ENCODE measurements at places on chromosomes 16 and 17.

DNA sequence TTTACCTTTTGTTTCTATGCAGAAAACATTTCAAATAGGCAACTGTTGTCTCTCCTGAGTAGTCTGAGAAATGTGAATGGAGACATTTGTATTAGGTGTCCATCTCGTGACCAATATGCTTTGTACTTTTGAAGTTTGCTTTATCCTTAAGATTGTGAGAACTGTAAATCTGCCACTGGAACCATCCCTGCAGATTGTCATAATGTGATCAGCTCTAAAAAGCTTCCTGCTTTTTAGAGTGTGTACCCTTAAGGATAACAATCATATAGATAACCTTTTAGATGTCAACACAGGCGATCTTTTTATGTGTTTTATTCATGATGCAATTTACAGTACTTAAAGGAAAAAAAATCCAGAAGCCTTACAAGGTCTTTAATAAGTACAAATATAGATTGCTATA lies 63.5 kb downstream of the PRKCA start:
- no peak for DNase-seq

GRCh38 chr16:69040144-69040909 lies 65.1 kb upstream of the HAS3 start:
- DNase-seq = no peak

DNA sequence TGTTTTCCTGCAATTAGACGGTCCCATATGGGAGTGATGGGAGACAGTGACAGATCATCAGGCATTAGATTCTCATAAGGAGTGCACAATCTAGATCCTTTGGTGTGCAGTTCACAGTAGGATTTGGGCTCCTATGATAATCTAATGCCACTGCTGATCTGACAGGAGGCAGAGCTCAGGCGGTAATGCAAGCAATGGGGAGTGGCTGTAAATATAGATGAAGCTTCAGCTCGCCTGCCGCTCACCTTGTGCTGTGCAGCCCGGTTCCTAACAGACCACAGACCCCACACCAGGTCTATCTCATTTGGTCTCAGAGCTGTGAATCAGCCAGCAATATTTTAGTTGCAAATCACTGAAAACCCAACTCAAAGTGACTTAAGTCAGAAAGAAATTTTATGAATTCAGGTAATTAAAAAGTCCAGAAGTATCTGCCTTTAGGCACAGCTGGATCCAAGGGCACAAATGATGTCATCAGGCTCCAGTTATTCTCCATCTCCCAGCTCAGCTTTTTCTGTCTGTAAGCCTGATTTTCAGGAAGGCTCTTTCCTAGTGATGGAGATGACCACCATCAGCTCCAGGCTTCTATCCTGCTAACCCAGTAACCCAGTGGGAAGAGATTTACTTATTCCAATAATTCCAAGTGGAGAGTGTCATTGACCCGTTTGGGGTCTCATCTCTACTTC lies 3.3 kb downstream of the CHP2 start:
- no peak for DNase-seq

DNA sequence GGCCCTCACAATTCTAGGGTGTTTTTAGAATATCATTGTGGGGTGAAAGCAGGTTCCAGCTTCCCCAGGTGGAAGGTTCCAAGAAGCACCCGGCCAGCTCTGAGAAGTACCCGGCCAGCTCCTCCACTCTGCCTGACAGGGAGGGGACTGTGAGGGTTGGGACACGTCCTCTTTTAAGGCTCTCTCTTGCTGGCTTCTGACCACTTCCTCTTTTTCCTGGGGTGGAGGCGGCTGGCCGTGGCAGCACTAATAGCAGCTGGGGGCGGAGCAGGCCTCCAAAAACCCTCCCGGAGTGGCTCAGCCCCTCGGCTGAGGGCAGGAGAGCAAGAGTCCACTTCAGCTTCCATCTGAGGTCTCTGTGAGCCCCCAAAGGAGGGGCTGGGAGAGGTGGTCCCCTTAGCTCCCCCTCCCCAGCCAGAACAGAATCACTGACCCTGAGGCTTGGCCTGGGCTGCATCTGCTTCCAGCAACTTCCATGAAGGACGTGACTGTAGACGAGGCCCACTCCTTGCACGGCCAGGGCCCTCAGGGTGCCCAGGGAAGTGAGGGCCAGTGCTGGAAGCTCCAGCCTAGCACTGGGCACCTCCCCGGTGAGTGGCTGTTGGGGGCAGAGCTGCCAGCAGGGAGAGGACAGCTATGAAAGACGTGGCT lies 26.7 kb upstream of the PLCG2 start:
- DNase-seq = no peak

DNA sequence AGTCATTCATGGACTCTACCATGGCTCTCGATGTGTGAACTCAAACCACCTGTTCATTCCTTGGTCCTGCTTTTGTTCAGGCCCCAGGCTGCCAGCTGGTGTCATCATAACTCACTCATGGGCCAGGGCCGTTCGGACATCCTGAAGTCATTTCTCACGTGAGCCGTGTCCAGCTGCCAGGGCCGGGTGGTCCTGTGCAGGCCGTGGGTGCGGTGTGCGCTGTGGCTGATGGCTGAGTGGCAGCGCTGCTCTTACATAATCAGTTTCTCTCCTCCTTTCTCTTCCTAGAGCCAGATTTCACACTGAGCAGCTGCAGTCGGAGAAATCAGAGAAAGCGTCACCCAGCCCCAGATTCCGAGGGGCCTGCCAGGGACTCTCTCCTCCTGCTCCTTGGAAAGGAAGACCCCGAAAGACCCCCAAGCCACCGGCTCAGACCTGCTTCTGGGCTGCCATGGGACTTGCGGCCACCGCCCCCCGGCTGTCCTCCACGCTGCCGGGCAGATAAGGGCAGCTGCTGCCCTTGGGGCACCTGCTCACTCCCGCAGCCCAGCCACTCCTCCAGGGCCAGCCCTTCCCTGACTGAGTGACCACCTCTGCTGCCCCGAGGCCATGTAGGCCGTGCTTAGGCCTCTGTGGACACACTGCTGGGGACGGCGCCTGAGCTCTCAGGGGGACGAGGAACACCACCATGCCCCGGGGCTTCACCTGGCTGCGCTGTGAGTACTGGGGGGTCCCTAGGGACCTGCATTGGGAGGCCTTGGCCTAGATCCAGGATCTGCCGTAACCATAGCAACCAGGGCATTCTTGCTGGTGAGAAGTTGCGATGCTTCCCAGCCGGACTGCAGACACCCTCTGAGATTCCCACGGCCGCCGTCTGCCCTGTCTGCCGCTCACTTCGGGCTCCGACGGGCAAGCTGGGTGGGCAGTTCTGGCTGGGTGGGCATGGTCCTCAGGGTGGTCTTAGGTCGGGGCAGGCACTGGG lies at the start of gene IL34:
Gene IL34, plus strand, starts transcription at position 300 of the 982 bp plus-strand sequence. Its CDS starts 389 bp downstream, at position 689.
- no peak for DNase-seq

DNA sequence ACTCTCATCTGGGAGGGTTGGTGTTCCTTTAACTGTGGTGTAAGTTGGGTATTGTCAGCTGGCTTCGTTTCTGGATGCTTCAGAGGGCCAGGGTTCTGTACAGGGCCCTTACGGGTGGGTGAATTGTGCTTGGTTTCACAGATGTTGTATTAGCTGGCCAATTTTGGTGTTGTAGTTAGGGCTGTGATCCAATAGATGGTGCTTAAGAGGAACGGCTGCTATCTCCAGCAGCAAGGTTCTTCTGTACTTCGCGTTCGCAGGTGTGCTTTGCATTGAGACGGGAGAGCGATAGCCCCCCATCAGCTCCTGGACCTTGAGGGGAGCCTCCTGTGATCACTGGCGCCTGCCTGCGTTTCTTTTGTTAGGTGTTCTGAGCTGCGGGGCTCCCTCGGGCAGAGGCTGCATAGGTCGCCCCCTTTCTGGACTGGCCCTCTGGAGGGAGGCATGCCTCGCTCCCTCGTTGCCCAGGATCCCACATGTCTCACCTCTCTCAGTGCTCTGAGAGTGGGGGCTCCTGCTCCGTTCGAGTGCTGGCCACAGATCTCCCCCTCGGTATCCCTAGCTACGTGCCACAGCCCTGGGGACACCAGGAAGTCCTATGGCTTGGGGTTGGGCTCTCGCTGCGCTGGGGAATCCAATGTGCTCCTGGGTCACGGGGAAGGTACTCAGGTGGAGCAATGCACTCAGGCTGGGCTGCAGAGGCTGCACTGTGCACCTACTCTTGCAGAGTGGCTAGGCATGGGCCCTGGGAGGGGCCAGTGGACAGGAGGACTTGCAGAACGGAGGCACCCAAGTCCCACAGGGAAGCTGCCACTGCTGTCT lies 837 bp upstream of the PRDM7 start:
- no peak for DNase-seq

- DNase-seq = no peak
These were observed 37.0 kb downstream of the MARF1 start for GRCh38 chr16:15605839-15606517.

DNA sequence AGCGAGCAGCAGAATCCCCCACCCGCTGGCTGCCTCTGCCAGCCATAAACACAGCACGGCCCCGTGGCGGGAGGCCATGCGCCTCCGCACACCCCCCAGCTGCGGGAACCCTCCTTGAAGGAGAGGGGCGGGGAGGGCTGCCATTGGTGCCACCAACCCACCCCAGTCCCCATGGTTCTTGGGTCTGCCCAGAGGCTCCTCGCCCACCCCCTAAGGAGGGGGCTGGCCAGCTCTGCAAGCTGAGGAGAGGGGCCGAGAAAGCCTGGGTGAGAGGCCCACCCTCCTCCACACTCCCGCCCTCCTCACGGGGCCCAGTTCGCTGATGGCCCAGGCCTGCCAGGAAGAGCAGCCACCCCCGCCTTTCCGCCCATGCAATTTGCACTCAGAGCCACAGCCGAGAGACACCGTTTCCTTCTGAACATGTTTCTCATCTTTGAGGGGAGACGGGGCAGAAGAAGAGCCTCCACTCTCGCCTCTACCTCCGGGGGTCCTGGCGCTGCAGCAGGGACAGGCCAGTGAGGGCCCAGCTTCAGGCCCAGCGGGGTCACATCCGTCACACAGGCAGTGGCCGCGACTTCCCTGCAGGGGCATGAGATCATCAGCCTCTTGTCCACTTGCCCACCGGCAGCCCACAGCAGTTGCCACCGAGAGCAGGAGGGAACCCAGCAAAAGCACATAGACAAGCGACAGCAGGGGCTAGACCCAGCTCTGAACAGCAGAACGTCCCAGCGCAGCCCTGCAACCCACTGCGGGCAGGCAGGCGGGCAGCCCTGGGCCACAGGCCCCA lies 23.0 kb downstream of the KATNB1 start:
- DNase-seq = no peak

- DNase-seq = no peak
These were observed 21.9 kb downstream of the KIF2B start for GRCh38 chr17:53844491-53845107.

GRCh38 chr16:87044829-87045228 lies 272.4 kb downstream of the C16orf95 start:
- DNase-seq = no peak

- DNase-seq = no peak
These were observed 40.1 kb downstream of the NLRC5 start for GRCh38 chr16:57029161-57030160.

DNA sequence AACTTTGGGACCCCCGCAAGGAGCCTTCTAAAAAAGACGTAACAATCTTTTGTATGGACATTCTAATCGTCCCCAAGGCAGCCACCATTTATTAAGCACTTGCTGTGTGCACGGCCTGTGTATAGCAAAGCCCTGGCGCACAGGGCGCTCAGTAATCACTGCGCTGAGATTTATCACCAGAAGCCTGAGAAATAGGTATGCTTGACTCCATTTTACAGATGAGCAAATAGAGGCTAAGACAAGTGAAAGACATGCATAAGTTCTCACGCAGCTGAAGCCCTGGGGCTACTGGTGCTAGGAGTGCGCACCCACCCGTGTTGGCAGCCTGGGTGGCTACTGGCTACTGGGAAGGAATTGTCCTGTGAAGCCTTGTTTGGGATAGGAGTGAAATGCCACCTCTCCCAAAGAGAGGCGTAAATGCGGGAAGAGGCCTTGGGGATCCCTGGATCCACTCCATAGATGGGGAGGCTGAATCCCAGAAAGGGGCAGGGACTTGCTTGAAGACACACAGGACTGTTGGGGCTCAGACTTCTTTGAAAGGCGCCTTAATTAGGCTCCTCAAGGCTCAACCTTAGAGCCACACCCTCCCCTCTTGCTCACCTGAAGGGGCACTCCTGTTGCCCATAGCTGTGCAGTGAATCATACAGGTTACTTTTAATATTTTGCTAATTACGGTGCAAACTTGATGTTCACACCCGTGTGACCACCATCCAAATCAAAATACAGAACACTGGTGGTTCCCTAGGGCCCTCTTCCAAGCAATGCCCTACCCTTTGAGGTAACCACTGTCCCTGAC lies 634 bp upstream of the NATD1 start:
- DNase-seq = no peak

DNA sequence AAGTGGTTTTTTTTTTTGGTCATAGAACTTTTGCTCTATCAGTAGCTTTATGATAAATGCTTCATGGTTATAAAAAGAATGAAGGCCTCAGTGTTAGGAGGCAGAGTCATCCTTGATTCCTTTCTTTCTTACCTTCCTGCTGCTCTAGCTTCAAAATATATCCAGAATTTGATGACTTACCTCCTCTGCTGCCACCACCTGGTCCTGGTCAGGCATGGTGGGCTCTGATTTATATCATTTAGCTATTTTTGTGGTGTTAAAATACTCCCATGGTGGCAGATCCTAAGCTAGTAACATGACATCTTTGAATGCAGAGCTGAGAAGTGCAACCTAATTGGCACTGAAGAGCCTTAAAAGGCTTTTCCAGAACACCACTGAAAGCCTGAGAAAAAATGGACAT lies 508.8 kb upstream of the CDH8 start:
- DNase-seq = no peak

GRCh38 chr16:48235556-48236136 lies 8.5 kb upstream of the LONP2 start:
- DNase-seq = no peak

DNA sequence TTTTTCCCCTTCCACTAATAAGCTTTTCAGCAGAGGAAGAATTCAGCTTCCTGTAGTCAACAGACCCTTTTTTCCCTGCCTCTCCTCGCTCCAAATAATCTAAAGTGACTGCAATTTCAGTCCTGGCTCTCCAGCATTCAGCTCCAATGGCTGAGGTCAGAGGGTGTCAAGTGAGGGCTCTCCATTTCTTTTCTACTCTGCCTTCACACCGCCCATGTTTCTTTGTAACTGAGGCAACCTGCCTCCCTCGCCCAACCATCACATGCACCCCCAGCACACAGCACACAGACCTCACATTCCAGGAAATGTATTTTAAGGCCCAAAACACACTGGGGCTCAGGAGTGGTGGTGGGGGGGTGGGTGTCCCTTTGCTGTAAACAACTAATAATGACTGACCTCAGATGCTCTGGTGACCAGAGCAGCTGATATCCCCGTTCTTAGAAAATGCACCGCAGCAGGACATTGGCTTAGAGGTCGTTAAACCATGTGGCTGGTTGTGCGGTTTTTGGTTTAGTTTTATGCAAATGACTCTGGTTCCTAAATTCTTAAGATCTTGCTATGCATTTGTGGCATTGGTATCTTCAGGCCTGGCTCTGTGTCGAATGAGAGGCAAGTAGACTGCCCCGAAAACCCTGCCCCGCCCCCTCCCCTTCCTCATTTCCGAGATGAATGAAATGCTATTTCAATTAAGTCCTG lies 203.6 kb downstream of the ZFHX3 start:
- DNase-seq = no peak

Data from stimulated activated CD8-positive, alpha-beta memory T cell treated with anti-CD3 and anti-CD28 coated beads, Interleukin-2, amount 100 ng/mL, for 48 hours (primary cell).